ENCODE measurements at places on chromosomes 6 and 20.

GRCh38 chr6:72651174-72651573 is 29.3 kb downstream of the KCNQ5 start:
- no peak for DNase-seq

- no peak for DNase-seq
Measured at GRCh38 chr20:58776109-58776508, 74.6 kb downstream of the GNAS-AS1 start.

DNA sequence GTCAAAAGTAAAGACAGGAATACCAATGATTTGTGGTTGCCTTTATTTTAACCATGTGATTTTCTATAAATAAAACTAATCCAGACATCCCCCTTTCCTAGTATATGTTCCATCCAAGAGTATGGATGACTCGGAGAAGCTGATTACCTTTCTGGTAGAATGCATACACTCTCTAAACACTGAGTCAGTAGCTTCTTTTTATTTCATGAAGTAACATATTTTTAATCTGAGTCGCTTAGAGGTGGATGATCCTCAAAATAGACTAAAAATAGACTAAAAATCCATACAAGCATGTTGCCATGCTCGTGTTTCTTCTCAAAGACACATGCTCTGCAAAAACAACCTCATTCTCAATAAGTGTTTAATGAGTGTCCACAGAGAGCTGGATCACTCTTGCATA is 263.7 kb downstream of the COL12A1 start:
- no peak for DNase-seq

DNA sequence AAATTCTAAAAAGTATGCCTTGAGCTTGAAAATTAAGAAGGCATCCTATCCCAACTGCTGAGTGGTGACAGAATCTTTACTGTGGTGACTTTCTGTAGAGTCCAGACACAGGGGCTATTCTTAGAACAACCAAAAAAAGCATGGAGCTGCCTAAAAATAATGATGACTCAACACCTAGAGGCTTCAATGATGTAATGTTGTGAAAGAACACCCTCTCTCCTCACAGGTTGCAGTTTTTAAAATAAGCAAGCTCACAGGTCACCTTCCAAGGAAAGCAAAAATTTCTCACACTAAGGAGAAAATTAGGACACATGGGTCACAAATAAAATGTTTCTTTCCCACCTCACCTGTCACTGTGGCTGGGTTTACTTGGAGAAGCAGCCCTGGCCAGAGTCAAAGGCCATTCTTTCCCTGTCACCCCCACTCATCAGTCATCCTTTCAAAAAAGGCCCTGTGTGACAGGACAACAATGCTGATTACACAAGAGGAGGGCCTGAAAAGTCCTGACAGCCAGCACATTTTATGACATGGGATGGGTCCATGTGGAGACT is 53.5 kb downstream of the RCAN2 start:
- no peak for DNase-seq

GRCh38 chr20:1568163-1568490 is 10.6 kb upstream of the SIRPD start:
- DNase-seq, result no peak

GRCh38 chr20:9474835-9475415 is 39.5 kb upstream of the LAMP5 start:
- no peak for DNase-seq

DNA sequence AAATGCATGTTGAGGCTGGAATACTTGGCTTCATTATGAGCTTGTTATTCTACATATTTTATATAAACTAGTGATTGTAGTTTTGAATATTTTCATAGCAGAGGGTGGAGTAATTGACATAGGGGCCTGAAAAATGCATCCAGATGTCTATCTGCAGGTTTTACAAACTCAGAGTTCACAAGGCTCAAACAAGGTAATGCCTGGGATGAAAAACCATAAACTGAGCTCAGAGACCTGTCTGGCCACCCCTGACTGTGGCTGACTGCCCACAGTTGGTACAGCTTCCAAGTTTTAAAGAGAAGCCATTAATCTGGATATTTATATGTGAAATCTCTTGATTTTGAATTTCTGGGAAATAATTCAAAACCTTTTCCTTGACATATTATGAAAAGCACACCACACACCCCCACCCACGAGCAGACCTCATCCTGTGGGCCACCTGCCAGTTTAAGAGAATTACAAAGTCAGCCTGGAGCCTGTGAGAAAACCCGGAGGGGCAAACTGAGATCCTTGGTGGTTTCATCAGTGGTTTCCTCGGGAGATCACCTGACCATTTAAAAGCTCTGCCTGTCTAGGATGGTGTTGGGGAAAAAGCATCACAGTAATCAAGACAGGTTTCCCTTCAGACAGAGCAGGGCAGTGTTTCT is 230.1 kb downstream of the SAMD5 start:
- DNase-seq, result no peak

DNA sequence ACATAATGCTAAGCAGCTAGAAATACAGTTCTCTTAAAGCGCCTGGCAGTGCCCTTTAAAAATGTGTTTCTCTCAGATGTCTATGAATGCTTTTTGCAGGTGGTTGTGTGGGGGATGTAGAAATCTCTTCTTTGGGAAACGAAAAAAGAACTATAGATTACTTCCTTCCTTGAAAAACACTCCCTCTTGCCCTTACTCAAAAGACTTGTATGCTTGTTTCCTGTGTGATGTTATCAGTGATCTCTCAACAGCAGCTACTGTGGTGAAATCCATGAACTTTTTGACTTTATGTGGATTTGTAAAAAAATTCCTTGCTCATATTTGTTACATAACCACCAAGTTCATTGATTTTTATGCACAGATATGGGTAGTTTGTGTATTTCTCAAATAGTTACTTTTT is 916.5 kb downstream of the QKI start:
- no peak for DNase-seq

- DNase-seq, result no peak
Measured at GRCh38 chr6:95503568-95503967, 73.8 kb upstream of the MANEA start.

GRCh38 chr20:22825546-22825945 is 209.6 kb upstream of the SSTR4 start:
- DNase-seq, result no peak

DNA sequence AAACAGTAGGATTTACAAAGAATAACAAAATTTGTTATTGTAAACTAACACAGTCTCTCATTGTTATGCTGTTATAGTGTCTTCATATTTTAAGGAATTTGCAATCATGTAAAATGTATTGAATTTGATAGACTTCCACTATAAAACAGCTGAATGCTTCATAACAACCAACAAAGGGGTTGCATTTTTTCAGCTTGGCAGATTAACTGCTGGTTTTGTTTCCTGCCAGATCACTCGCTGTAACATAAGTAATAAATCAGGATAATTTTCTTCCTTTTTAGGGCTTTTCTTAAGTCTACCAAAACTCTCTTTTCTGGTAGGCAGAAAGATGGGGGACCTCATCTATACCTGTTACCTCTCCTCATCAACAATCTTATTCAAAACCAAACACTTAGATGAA is 169.8 kb downstream of the SAMD5 start:
- DNase-seq, result no peak

DNA sequence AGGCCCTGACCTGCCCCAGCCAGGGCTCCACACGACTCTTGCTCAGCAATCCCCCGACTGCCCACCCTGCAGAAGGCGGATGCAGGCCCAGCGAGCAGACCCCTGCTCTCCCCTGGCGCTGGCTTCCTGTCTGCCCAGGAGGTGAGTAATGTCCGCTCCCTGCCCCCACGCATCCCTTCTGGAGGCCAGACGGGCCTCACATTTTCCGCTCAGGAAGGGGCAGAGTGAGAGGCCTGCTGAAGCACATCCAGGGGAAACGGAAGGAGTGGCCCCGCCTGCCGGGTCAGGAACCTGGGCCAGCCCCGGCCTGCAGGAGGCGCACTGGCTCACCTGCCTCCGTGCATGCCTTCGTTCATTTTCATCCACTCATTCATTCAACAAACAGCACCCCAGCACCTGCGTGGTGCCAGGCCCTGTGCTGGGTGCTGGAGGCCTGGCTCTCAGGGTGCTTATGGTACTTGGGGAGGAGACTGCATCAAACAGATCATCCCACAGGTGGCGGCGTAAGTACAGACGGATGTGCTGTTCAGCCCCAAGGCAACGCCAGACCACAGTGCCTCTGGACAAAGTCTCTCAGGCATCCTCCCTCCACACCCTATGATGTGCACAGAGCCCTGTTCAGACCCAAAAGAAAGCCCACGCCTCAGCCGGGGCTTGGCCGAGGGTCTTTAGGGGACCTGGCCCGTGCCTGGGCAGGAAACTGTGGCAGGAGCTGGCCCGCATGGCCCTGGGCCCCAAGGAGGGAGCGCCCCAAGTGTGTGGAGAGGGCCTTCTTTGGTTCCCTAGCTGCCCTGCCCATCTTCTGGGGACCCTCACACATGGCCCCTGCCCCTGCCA is 112.1 kb downstream of the ASXL1 start:
- DNase-seq, result no peak

GRCh38 chr6:14910692-14911547 is 334.9 kb upstream of the JARID2 start:
- no peak for DNase-seq

DNA sequence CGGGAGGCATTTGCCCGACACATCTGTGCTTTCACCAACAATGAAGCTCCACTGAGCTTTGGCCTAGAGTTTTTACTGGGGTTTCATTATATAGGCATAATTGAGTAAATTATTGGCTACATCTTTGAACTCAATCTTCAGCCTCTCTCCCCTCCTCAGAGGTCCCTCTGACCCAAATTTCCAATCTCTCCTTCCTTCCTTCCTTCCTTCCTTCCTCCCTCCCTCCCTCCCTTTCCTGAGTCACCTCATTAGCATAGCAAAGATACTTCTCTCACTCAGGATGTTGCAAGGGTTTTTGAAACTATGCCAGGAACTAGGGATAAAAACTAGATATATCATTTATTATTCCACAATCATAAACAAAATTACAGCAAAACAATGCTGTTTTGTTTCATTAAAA is 238.2 kb upstream of the PRND start:
- DNase-seq, result no peak

GRCh38 chr6:75612434-75612833 is 10.8 kb downstream of the SENP6 start:
- no peak for DNase-seq

DNA sequence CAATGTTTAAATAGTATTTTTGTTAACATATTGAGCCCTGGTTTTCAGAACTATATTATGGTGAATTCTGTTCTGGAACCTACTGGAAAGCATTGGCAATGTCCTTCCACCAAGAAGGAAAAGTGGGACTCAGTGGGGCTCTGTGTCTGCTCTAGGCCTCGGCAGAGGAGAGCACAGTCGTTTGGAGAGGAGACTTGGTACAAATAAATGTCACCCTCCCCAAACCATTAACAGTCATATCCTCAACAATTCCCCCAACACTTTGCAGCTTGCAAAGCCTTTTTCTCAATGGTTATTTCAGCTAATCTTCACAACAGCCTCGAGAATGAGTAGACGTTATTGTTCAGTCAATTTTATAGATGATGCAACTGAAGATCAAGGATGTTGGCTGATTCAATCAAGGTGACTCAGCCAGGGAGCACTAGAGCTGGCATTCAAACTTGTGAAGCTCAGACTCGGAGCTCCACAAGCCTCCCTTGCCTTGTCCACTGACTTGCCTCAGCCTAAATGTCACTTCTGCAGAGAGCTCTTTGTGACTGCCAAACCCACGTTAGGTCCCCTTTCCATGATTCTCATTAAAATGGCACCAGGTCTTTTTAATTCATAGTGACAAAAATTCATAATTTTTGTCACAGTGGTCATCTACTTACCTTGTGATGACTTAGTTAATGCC is 60.6 kb downstream of the TOX2 start:
- DNase-seq, result no peak

GRCh38 chr20:16296931-16297330 is 276.3 kb downstream of the KIF16B start:
- no peak for DNase-seq

Measured in NCI-H1092 (cell line).